ENCODE measurements at places on chromosomes 4 and X.

GRCh38 chr4:110633358-110634341, 10.8 kb upstream of the PITX2 start:
- peaks cover 100% of the 10 kb centered on the region for H3K27me3 ChIP-seq
- peaks cover 15% of the 10 kb centered on the region for H3K4me1 ChIP-seq
- no peaks in the 10 kb centered on the region for H3K36me3 ChIP-seq
- no peak overlapping the region for H3K27ac ChIP-seq
- DNase-seq = no peak

DNA sequence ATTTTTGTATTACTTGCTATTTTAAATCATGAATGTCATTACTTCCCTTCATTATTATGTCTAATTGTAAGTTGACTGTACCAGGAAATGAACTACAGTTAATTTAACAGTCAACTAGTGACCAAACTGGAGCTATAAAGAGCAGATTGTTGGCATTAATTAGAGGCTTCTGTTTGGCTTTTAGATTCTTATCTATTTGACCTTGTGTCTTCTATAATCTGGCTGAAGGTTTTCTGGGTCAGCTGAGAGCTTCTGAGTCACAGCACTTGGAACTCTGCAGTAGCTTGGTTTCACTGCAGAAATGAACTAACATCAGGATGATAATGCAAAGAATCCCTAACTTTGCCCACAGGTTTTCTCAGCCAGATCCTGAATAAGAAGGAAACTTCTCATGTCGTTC, 169.2 kb upstream of the LEF1 start:
- no peaks in the 10 kb centered on the region for H3K36me3 ChIP-seq
- no peaks in the 10 kb centered on the region for H3K27me3 ChIP-seq
- H3K27ac ChIP-seq = no peak overlapping the region
- H3K4me1 ChIP-seq = no peaks in the 10 kb centered on the region

GRCh38 chr4:159506801-159507517, 404.1 kb downstream of the RAPGEF2 start:
- H3K27ac ChIP-seq = no peak overlapping the region
- H3K4me1 ChIP-seq = no peaks in the 10 kb centered on the region
- H3K4me3 ChIP-seq = no peak overlapping the region
- no peaks in the 10 kb centered on the region for H3K36me3 ChIP-seq
- no peaks in the 10 kb centered on the region for H3K27me3 ChIP-seq
- no peak for DNase-seq

DNA sequence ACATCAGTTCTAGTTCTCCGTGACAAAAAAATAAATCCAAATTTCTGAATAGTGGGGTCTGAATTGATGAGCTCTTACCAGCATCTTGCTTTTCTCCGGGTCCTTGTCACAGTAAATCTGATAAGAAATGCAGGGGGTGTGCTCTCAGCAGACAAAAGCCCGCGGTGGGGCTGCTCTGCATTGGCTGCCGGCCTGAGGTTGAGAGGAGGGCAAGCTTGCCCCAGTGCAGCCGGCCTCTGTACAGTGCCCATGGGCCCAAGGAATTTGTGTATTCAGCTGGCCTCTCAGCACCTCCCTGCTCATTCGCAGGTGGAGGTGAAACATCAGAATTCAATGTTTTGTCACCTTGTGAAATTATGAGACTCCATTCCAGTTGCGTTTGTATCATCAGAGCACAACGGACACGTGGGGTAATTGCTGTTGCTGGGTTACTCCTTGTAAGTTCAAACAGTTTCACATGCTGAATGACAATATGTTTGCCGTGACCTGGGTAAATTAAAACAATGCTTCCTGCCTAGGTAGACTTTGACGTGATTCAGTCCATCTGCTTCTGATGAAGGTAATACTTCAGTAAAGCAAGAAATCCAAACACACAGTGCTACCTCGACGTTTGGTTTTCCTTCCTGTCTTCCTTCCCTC, 596.4 kb downstream of the MID1IP1 start:
- no peak overlapping the region for H3K27ac ChIP-seq
- DNase-seq = no peak
- no peak overlapping the region for H3K4me3 ChIP-seq
- no peaks in the 10 kb centered on the region for H3K27me3 ChIP-seq
- H3K36me3 ChIP-seq = no peaks in the 10 kb centered on the region
- no peaks in the 10 kb centered on the region for H3K4me1 ChIP-seq

- no peaks in the 10 kb centered on the region for H3K36me3 ChIP-seq
- no peaks in the 10 kb centered on the region for H3K27me3 ChIP-seq
- H3K4me3 ChIP-seq = no peak overlapping the region
These were observed 28.7 kb downstream of the EFHC2 start for GRCh38 chrX:44314808-44315207.

GRCh38 chr4:112296949-112297880, at the start of gene ALPK1:
Gene ALPK1 (plus strand): TSS chr4:112297369.
- H3K27ac ChIP-seq = peak within 1 kb of the TSS; percentile 86
- no peaks in the 10 kb centered on the region for H3K4me1 ChIP-seq
- H3K36me3 ChIP-seq = peaks cover 10% of the 10 kb centered on the region
- DNase-seq = peak; percentile 48

DNA sequence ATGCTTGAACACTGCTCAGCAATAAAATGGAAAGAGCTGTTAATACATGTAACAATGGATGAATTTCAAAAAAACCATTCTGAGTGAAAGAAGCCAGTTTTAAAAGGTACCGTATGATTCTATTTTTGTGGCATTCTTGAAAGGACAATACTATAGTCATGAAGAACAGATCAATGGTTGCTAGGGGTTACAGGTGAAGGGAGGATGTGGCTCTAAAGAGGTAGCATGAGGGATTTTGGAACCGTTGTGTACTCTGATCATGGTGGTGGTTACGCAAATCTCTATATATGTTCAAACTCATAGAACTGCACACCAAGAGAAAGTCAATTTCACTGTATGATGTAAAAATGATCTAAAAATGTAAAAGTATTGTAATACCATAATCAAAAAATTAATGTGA, 40.0 kb upstream of the CTAG2 start:
- DNase-seq = no peak
- peaks cover 4% of the 10 kb centered on the region for H3K4me1 ChIP-seq
- H3K36me3 ChIP-seq = no peaks in the 10 kb centered on the region
- no peak overlapping the region for H3K4me3 ChIP-seq

GRCh38 chr4:1200425-1201035, 28.1 kb upstream of the SPON2 start:
- DNase-seq = no peak
- no peaks in the 10 kb centered on the region for H3K36me3 ChIP-seq
- H3K4me3 ChIP-seq = no peak overlapping the region
- H3K27ac ChIP-seq = no peak overlapping the region

DNA sequence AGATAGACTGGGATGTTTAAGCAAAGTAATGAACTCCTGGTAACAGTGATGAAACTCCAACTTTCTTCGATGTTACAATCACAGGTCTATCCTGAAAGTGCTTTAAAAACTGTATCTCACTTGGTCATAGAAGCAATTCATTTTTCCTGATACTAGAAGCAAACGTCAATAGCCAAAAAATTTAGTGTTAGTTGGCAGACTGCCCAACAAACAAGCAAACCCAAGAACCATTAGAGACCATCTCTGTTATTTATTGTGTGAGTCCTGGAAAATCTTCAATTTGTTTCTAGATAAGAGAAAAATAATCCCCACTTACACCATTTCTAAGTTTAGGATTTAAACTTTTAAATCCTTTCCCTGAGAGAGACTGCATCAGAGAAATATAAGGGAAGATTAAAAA, 553.9 kb downstream of the INPP4B start:
- H3K4me1 ChIP-seq = no peaks in the 10 kb centered on the region
- no peaks in the 10 kb centered on the region for H3K36me3 ChIP-seq
- no peaks in the 10 kb centered on the region for H3K27me3 ChIP-seq
- H3K4me3 ChIP-seq = no peak overlapping the region
- no peak overlapping the region for H3K27ac ChIP-seq

DNA sequence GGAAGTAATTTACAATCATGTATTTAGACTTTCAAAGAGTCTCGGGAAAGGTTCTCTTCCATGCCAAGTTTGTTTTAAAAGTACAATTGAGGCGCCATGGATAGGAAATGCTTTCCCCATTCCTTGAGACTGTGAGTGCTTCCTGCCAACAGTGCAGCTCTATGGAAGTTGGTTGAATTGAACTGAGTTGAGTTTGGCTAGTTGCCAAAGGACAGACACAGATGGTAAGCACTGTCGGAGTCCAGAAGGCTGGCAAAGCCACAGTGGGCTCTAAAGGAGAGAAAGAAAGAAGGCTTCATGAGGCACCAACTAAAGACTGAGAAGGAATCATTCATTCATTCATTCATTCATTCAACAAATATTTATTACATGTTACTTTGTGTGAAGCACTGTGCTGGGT, 4.3 kb upstream of the KCNE5 start:
- no peak overlapping the region for H3K27ac ChIP-seq
- H3K4me3 ChIP-seq = no peak overlapping the region
- no peak for DNase-seq
- no peaks in the 10 kb centered on the region for H3K4me1 ChIP-seq
- H3K27me3 ChIP-seq = no peaks in the 10 kb centered on the region

DNA sequence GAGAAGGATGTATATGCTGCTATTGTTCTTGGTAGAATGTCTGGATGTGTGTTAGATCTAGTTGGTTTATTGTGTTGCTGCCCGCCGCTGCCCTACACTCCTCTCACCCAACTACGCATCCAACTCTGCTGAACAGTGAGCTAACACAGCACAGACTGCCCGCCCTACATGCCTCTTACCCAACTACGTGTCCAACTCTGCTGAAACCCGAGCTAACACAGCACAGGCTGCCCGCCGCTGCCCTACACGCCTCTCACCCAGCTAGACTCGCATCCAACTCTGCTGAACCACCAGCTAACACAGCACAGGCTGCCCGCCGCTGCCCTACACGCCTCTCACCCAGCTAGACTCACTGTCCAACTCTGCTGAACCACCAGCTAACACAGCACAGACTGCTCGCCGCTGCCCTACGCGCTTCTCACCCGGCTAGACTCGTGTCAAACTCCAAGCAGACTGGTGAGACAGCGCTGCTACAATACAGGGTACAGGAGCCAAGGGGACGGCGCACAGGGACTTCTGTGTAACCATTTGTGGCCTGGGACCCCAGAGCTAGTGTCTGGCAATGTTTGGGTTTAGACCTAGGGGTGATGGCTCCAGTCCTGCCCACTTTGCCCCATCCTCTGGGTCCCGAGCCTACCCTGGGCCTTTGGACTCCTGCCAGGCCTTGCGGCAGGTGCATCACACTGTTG, 11.6 kb upstream of the CTBP1 start:
- no peak for DNase-seq
- no peaks in the 10 kb centered on the region for H3K4me1 ChIP-seq
- H3K36me3 ChIP-seq = peaks cover 12% of the 10 kb centered on the region

DNA sequence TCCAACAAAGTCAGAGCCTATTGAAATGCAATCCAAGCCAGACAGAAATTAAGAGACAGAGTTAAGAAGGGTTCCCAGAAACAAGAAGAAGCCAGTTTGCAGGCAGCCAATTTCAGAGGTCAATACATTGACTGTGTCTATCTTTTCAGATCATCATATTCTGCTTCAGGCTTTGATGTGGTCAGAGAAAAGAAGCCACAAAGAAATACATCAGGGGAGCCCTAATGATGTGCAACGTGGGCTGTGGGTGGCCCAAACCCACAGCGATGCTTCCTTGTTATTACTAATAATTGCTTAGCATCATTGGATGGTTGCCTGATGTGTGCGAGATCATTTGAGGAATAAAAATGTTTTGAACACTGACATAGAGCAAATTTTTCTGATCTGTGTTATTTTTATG, 99.0 kb upstream of the DUSP21 start:
- H3K4me1 ChIP-seq = no peaks in the 10 kb centered on the region
- H3K27me3 ChIP-seq = no peaks in the 10 kb centered on the region
- H3K4me3 ChIP-seq = no peak overlapping the region
- no peak for DNase-seq

DNA sequence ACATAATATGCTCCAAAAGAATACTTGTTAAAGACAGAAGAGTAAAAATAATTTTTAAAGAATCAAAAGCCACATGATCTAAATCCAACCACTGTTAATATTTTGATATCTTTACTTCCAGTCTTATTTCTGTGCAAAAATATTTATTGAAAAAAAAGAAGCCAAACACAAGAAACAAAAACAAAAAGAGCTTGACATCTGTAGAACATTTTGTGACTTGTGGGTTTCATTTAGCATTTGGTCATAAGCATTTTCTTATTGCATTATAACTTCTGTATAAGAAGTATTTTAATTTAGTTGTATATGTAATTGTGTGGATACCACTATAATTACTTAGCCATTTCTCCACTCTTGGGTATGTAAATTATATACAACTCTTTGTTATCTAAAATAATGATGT, 63.1 kb downstream of the DIPK2B start:
- no peaks in the 10 kb centered on the region for H3K4me1 ChIP-seq
- no peak for DNase-seq
- H3K36me3 ChIP-seq = no peaks in the 10 kb centered on the region
- H3K27me3 ChIP-seq = no peaks in the 10 kb centered on the region
- no peak overlapping the region for H3K4me3 ChIP-seq
- no peak overlapping the region for H3K27ac ChIP-seq

DNA sequence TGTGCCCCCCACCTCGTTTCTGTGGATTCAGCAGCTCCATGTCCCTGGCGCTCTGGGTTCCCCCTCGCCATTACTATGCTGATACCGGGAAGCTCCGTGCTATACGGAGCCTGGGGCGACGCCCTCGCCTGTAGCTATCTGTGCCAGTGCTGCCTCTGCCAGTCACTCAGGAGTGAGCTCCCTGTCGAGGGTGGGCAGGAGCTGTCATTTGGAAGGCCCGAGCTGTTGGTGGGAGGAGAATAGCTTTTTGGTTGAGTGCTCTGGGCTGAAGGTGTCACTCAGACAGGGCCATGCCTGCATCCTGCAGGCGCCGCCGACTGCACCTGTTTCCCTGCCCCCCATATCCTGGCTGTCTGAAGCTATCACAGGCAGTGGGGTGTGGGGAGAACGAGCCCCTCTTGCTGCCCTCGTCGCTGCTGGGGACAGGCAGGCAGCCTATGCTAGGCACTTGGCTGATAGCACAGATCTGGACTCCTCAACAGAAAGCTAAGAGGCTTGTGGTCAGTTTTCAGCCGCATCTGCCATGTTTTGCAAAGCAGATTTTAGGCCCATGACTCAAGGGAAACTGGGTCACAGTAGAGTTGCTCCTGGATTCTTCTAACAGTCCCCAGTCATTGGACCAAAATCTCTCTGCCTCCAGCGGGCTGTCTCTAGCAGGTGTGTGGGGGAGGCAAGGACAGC, 31.8 kb downstream of the CPLX1 start:
- H3K36me3 ChIP-seq = no peaks in the 10 kb centered on the region
- no peak for DNase-seq
- no peak overlapping the region for H3K4me3 ChIP-seq
- H3K27me3 ChIP-seq = peaks cover 3% of the 10 kb centered on the region

DNA sequence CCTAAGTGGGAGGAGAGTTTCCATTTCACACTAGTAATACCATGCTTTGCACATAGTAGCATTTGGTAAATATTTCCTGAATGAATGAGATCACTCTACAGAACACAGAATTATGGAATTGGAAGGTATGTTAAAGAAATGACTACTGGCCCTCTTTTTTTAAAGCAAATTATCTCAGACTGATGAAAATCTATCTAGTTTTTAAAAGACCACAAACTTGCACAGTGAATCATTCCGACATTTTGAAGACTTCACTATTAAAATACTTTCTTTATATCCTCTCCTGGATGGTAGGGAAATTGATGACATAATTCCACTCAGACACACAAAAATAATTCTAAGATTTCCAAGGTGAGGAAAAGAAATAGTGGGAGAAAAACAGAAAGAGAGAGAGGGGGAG, 68.4 kb upstream of the ETNPPL start:
- H3K4me3 ChIP-seq = no peak overlapping the region
- no peak overlapping the region for H3K27ac ChIP-seq
- H3K4me1 ChIP-seq = no peaks in the 10 kb centered on the region

Data from tibial nerve (tissue), 4 donors.